Aorta (tissue), 5 donors: ENCODE measurements at places on chromosomes 13 and 19. TPM values are rescaled to one million over a fixed set of nuclear protein-coding genes. Genes with fewer than 3 reads are reported as not detected.

DNA sequence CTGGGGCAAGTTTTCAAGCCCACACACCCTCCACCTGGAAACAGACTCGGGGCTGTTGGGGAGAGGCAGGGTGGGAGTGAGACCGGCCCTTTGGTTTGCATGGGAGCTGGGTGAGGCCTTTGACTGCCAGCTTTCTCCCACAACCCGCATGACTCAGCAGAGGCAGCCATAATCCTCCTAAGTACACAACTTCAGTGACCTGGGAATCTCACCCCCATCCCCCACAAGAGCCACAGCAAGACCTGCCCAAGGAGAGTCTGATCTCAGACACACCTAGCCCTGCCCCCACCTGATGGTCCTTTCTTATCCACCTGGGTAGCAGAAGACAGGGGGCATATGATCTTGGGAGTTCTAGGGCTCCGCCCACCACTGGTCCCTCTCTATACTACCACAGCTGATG lies 1615.4 kb downstream of the EFNB2 start:
- H3K4me1 ChIP-seq, result no peaks in the 10 kb centered on the region
- no peak overlapping the region for H3K27ac ChIP-seq
- H3K27me3 ChIP-seq, result no peaks in the 10 kb centered on the region
- no peaks in the 10 kb centered on the region for H3K36me3 ChIP-seq
- DNase-seq, result no peak
- no peak overlapping the region for H3K4me3 ChIP-seq

DNA sequence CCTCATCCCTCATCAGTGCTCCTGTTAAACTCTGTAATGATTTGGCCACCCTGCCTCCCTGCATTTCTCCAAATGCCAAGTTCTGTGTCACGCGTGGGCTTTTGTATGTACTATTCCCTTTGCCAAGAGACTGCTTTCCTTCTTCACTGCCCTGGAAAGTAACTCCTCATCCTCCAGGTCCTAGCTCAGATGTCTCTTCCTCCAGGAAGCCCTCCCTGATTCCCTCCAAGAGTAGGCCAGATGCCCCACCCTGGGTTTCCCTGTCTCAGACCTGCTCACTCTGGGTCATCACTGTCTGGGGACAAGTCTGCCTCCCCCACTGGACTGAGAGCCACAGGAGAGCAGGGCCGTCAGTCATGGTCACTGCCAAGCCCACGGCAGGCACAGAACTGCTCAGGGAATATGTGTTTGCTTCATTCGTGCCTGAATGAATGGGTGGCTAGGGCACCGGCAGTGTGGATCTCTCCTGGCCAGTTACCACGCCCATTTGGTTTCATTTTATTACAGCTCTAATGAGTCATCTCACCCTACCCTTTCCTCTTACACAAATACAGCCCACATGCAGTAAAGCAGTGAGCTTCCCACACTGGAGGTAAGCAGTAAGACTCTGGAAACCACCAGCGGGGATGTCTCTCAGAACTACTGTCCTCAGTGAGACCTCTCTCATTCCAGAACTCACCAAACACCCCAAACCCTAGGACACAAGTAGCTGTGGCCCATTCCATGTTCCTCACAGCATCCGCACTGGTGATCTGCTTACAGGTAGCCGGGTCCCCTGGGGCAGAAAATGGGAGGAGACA lies 12.1 kb upstream of the GPR4 start:
- no peak overlapping the region for H3K27ac ChIP-seq
- no peaks in the 10 kb centered on the region for H3K27me3 ChIP-seq
- H3K4me3 ChIP-seq, result no peak overlapping the region
- no peaks in the 10 kb centered on the region for H3K4me1 ChIP-seq
- no peak for DNase-seq

GRCh38 chr19:2037651-2038255 lies 13.3 kb downstream of the MKNK2 start:
- no peak overlapping the region for H3K4me3 ChIP-seq
- H3K36me3 ChIP-seq, result peaks cover 3% of the 10 kb centered on the region
- H3K4me1 ChIP-seq, result no peaks in the 10 kb centered on the region
- no peak overlapping the region for H3K27ac ChIP-seq
- DNase-seq, result peak; percentile 31

- H3K27me3 ChIP-seq, result no peaks in the 10 kb centered on the region
- no peak overlapping the region for H3K4me3 ChIP-seq
These were observed 7.7 kb downstream of the TECR start for GRCh38 chr19:14536926-14537692.

DNA sequence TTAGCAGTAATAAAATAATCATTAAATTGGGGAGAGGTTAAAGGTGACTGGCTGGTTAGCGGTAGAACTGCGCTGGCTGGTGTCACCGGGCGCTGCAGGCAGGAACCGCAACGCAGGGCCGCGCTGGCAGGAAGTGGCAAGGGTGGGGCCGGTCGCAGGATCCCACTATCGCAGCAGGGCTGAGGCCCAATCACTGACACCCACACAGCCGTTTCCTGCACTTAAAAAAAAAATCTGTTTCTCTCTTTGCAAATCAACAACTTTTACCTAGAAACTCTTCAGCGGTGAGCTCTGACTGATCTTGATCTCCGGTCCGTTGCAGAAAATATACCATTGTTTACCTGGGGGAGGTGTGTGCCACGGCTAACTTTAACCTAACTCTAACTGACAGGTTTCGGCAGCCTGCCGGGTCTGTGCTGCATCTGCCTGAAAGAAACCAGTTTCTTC lies 46.9 kb downstream of the KLF2 start:
- no peaks in the 10 kb centered on the region for H3K36me3 ChIP-seq
- no peaks in the 10 kb centered on the region for H3K27me3 ChIP-seq
- DNase-seq, result peak; percentile 84
- no peak overlapping the region for H3K27ac ChIP-seq
- H3K4me3 ChIP-seq, result no peak overlapping the region
- no peaks in the 10 kb centered on the region for H3K4me1 ChIP-seq

GRCh38 chr13:52187029-52187423 lies 27.6 kb upstream of the NEK3 start:
- no peaks in the 10 kb centered on the region for H3K4me1 ChIP-seq
- no peaks in the 10 kb centered on the region for H3K36me3 ChIP-seq
- DNase-seq, result no peak
- no peaks in the 10 kb centered on the region for H3K27me3 ChIP-seq
- H3K4me3 ChIP-seq, result no peak overlapping the region

- no peak overlapping the region for H3K4me3 ChIP-seq
- H3K4me1 ChIP-seq, result no peaks in the 10 kb centered on the region
- no peak for DNase-seq
These were observed 18.1 kb downstream of the NALCN start for GRCh38 chr13:101398191-101398590.

DNA sequence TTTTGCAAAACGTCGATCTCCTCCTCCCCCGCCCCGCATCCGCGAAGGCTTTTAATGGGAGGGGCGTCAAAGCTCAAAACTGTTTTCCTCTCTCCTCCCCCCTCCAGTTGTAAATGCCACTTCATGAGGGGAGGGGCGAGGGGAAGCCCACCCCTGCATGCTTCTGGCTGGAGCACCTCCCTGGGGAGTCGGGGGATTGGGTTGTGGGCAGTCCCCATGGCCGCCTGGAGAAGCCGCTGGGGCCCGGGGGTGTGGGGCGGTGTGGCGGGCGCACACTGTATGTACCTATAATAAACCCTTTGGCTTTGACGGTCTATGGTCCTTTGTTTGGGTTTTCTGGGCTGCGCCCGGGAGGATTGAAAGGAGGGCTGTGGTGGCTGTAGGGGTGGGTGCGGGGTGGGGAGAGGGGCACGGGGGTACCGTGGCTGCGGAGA lies 505 bp upstream of the SHKBP1 start:
- H3K27me3 ChIP-seq, result no peaks in the 10 kb centered on the region
- no peaks in the 10 kb centered on the region for H3K4me1 ChIP-seq
- H3K4me3 ChIP-seq, result no peak overlapping the region
- H3K36me3 ChIP-seq, result peaks cover 3% of the 10 kb centered on the region
- DNase-seq, result no peak

Gene DHX34
- 14.6 TPM for total RNA-seq

Gene RGL3
- 51.6 TPM for total RNA-seq

Gene RASGRP4
- total RNA-seq, result 9.8 TPM
